B cell (primary cell): ENCODE measurements at places on chromosomes 7 and 10.

GRCh38 chr10:103882285-103883007 lies 27.1 kb upstream of the SH3PXD2A start:
- DNase-seq: no peak

GRCh38 chr7:2640482-2640830 lies 8.7 kb downstream of the TTYH3 start:
- peak; percentile 32 for DNase-seq

DNA sequence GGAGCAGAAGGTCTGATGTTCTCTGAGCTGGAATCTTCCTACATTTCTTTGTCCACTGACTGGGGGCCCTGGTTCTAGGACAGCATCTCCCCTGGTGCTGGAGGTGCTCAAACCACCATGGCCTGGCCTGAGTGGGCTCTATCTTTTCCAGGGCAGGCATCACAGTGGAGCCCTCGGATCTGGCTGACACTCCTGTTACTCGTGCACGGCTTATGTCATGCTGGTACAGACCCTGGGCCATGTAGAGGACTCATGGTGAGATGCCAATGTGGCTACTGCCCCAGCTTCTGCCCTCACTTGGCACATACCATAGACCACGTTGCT lies 96.0 kb downstream of the HIPK2 start:
- DNase-seq: no peak

- DNase-seq: no peak
These were observed 31.5 kb downstream of the PHF14 start for GRCh38 chr7:11005202-11005601.

DNA sequence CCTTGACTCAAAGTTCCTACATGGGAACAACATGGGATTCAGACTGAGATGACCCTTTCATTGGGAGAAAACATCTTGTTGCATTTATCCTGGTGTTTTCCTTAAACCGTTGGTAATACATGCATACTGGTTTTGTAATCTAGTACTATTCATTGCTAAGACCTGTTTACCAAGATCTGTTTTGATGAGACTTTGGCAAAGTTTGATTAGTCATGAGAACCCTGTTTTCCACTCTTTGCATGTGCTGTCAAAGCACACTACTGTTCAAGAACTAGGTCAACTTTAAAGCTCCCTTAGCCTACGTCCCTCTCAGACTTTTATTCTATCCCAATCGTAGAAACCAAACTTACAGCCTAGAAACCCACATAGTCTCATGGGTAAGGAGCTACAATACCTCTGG lies 650.9 kb downstream of the GATA3 start:
- no peak for DNase-seq

GRCh38 chr7:22361795-22362194 lies 4.8 kb upstream of the RAPGEF5 start:
- DNase-seq: no peak

- DNase-seq: no peak
These were observed 869 bp upstream of the LOXL4 start for GRCh38 chr10:98268694-98269431.

DNA sequence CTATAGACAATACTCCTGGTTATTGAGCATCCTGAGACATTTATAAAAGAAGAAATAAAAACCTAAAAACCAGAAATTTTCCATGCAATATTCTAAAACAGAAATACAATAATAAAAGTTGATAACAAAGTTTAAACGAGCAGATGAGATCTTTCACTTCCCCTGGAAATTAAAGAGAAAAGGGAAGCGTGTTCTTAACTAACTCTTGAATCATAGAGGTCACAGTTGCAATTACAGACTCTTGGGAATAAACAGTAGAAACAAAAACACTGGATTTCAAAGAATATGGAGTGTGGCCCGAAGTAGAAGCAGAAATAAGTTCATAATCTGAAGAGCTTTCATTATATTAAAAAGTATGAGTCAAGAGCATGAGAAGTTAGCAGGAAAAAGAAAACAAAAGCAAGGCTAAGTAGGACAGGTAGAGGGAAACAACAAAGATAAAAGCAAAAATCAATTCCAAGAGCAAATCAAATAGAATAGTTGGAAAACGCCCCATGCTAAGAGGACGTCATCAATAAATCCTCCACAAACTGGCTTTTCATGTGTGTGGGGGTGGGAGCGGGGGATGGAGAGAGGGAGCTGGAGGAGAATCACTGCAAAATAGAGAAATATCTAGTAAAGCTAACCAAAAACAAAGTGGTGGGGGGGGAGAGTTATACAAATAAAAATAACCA lies 55.2 kb upstream of the C10orf71 start:
- no peak for DNase-seq

GRCh38 chr7:68776326-68776725 lies 821.9 kb upstream of the AUTS2 start:
- no peak for DNase-seq

- DNase-seq: no peak
These were observed 775.5 kb downstream of the LRMDA start for GRCh38 chr10:76206797-76207352.

DNA sequence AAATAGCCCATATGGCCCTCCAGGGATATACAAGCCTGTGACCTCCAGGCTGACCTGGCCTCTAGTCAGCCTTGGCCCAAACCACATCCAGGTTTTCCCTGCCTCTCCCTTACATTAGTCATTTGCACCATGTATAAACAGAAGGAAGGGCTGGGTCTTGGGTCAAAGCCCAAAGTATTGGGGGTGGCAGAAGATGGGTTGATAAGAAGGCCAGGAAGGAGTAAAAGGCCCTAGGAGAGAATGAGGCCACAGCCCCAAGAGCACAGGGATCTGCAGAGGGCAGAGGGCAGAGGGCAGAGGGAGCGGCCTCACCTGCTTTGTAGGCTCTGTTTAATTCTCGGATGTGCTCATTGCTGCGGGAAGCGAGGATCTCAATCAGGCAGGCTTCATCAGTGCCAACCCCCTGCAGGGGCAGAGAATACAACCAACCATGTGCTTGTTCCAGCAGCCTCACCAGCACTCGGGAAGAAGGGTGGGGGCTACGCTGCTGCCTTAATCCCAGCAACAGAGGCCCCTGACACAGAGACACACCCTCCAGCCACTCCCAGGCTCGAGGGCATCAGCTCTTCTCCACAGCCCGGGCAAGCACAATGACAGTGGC lies 31.3 kb downstream of the PLAC9 start:
- DNase-seq: no peak

DNA sequence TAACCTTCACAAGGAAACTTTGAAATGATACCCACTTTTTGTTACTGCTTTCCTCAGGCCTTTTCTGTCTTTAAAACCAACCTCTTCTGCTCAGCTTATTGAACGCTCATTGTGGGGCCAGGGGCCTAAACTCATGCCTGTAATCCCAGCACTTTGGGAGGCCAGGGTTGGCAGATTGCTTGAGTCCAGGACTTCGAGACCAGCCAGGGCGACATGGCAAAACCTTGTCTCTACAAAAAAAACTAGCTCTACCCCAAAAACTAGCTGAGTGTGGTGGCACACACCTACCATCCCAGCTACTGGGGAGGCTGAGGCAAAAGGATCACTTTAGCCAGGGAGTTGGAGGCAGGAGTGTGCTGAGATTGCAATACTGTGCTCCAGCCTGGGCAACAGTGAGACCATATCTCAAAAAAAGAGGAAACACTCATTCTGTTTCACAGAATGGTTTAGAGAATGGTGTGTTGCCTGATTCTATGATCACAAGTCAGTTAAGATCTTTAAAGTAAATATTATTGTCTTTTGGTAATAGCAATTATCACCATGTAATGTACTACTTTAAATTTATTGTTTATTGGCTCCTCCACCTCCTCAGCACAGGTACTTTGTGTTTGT lies 51.1 kb downstream of the KCTD7 start:
- peak; percentile 27 for DNase-seq

- peak; percentile 39 for DNase-seq
These were observed 2.4 kb downstream of the TLL2 start for GRCh38 chr10:96511044-96511945.

DNA sequence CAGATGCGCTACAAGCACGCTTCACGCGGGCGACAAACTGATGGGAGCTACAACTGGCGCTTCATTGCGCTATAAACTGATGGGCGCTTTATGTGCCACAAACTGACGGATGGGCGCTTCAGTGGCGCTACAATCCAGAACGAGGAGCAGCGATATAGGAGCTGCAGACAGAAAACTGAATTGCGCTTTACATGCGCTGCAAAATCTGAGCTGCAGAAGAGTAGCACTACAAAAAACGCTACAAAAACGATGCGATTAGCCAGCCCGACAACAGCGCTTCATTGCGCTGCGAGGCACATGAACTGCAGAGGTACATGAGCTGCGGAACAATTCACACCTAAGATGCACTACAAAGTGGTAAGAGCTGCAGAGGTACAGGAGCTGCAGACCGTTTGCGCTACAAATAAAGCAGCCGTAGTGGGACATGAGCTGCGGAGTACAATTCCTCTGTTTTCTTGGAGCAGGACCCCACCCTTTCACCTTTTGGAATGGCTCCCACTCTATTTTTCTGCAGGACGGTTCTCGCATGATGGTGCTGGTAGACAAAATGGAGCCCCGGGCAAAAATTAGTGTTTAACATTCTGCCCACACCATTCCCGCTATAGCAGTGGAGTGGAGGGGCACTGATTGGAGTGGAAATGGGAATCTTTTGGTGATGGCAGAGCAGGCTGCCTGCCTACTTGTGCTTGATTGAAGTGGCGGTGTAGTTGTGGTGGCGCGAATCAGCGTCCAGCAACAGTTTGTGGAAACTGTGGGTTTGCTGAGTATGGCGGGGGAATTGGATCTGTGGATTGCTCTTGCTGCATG lies 1.2 kb upstream of the SGCE start:
- peak; percentile 74 for DNase-seq

GRCh38 chr10:86389441-86390193 lies 23.0 kb upstream of the GRID1 start:
- peak; percentile 47 for DNase-seq

GRCh38 chr10:122475591-122476332 lies 14.4 kb downstream of the HTRA1 start:
- no peak for DNase-seq

- DNase-seq: peak; percentile 83
These were observed 125.7 kb downstream of the RGS10 start for GRCh38 chr10:119416855-119417254.

DNA sequence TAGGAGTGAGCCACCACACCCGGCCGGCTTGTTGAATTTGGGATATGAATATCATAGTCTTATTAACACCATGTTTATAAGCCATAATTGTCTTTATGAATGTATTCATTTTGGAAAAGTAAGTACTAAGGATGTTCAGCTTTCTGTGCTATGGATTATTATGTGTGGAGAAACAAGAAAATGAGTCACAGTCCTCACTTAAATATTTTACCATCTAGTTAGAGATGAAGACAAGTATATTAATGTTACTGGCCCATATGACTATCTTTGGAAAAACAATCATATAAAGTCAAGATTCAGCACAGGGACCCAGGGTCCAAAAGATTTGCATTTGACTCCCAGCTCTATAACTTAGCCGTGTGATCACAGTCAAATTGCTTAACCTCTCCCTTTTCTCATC lies 9.8 kb upstream of the TOMM7 start:
- DNase-seq: no peak

GRCh38 chr7:82715344-82715743 lies 271.8 kb upstream of the CACNA2D1 start:
- DNase-seq: no peak

DNA sequence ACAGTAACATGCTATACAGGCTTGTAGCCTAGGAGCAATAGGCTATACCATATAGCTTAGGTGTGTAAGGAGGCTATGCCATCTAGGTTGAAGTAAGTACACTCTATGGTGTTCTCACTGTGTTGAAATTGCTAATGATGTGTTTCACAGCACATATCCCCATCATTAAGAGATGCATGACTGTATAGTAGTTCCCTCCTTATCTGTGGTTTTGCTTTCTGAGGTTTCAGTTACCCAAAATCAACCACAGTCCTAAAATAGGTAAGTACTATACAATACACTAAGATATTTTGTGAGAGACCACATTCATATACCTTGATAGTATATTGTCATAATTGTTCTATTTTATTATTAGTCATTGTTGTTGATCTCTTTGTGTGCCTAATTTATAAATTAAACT lies 12.7 kb downstream of the FZD1 start:
- no peak for DNase-seq

GRCh38 chr7:120985839-120986238 lies 2.7 kb upstream of the CPED1 start:
- no peak for DNase-seq

GRCh38 chr10:95196046-95196445 lies 2.0 kb downstream of the ACSM6 start:
- no peak for DNase-seq

DNA sequence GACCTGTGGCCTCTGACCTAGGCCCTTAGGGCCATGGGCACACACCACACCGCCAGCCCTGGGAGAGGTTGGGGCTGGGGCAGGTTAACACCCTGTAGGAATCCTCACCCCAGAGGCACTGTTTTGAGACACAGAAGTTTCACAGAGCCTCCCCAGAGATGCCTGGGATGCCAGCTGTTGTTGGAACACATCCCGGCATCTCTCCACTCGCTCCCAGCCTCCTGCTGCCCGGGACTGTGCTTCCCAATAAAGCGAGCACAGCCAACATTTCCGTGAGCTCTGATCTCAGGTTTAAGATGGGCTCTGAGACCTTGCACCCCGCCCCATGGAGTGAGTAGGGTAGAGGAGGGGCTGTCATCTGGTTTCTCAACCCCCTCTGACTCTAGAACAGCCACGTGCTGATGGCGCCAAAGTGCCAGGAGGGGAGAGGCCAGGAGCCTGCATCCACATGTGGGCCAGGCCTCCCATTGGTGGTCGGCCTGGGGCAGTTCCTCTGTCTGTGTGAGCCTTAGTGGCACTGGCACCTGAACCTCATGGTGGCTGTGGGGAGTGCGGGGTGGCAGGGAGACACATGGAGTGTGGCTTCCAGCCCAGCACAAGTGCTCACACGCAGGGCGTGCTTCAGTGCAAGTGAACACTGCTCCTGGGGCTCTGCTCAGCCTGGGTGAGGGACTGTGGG lies 54.7 kb downstream of the RASGEF1A start:
- DNase-seq: no peak
